NCI-H345 (cell line): ENCODE measurements at places on chromosomes 3 and 15.

- DNase-seq = no peak
Measured at GRCh38 chr15:45631776-45632175, 3.1 kb upstream of the SQOR start.

DNA sequence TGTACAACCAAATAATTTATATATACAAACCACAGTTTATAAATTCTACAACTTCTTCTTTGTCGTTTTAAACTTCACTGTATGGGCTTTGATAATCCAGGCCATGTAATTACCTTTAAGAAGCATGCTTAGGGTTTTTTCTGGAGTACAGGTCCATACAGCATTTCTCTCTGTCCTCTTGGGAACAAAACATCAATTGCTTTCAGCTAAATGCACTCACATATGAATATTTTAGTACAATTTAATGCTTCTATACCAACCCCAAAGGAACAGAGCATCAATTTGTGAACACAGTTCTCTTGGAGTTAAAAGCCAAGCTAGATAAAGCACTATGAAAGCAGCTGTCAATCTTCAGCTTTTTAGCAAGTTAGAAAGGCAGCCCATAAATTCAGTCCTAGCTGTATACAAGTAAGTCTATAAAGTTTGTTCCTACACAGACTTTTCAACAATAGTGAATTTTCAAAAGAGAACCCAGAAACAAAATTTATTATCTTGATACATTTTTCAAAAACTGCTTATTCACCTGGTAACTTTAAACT is 66.1 kb downstream of the ETFA start:
- DNase-seq = no peak

GRCh38 chr3:99128725-99129505 is 227.4 kb upstream of the DCBLD2 start:
- no peak for DNase-seq

- DNase-seq = no peak
Measured at GRCh38 chr3:116951610-116952009, 242.0 kb downstream of the TUSC7 start.

DNA sequence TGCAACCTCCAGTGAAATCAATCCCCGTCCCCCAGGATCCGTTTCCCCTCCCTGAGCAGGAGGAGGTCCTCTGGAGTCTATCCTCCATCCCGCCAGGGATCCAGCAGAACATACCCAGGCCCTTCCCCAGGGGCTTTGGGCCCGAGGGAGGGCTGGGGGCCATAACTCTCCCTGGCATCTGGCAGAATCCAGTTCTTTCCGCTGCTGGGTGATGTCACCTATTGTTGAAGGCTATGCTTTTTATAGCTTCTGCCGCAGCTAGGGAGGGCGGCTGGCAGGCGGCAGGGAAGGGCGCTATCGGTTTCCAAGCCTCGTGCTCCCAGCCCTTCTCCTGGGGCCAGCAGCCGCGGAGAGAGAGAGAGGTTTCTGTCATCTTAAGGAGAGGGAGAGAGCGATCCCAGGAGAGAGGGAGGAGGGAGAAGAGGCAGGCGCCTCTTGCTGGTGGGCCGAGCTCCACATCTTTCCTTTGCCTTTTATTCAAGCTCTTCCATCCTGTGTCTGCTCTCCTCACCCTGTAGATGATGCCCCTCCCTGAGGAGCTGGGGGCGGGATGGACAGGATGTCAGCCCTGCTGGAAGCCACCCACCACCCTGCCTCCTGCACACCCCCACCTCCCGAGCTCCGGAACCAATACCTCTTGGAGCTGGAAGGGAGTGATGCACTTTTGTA is 120.1 kb downstream of the ANP32A start:
- DNase-seq = peak; percentile 67
